ENCODE measurements at places on chromosomes 12 and 14. TPM values are rescaled to one million over a fixed set of nuclear protein-coding genes. Genes with fewer than 3 reads are reported as not detected.

- H3K4me3 ChIP-seq: no peak overlapping the region
- no peak for DNase-seq
- H3K36me3 ChIP-seq: no peaks in the 10 kb centered on the region
- H3K27ac ChIP-seq: no peak overlapping the region
- peaks cover 2% of the 10 kb centered on the region for H3K4me1 ChIP-seq
These were observed 206.6 kb downstream of the MON2 start for GRCh38 chr12:62673028-62673815.

GRCh38 chr12:112303004-112303403 is 79.2 kb downstream of the HECTD4 start:
- no peak for DNase-seq
- peaks cover 52% of the 10 kb centered on the region for H3K4me1 ChIP-seq
- no peak overlapping the region for H3K27ac ChIP-seq
- no peak overlapping the region for H3K4me3 ChIP-seq
- no peaks in the 10 kb centered on the region for H3K27me3 ChIP-seq
- peaks cover under 1% of the 10 kb centered on the region for H3K36me3 ChIP-seq

DNA sequence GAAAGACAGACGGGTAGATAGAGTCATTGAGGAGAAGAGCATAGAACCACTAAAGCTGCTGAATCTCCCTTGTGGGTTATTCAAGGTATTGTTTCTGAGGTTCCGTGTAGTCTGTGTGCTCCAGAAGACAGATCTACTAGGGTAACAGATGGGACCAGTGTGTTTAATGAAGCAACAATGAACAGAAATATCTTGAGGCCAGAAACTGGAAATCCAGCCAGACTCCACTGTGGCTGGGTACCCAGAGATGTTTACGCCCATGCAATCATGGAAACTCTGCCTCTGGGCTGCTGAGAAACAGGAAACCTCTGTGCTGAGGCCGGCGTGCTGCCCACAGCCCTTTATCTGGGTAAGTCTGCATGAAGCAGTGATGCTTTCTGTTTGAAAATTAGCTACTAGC is 8.3 kb downstream of the PROX2 start:
- no peaks in the 10 kb centered on the region for H3K36me3 ChIP-seq
- DNase-seq: peak; percentile 22
- H3K27ac ChIP-seq: no peak overlapping the region
- H3K4me1 ChIP-seq: no peaks in the 10 kb centered on the region
- H3K27me3 ChIP-seq: no peaks in the 10 kb centered on the region

- no peak overlapping the region for H3K4me3 ChIP-seq
- H3K27me3 ChIP-seq: no peaks in the 10 kb centered on the region
- no peak for DNase-seq
- H3K36me3 ChIP-seq: peaks cover 64% of the 10 kb centered on the region
These were observed 6.2 kb downstream of the MYL6 start for GRCh38 chr12:56164345-56164729.

DNA sequence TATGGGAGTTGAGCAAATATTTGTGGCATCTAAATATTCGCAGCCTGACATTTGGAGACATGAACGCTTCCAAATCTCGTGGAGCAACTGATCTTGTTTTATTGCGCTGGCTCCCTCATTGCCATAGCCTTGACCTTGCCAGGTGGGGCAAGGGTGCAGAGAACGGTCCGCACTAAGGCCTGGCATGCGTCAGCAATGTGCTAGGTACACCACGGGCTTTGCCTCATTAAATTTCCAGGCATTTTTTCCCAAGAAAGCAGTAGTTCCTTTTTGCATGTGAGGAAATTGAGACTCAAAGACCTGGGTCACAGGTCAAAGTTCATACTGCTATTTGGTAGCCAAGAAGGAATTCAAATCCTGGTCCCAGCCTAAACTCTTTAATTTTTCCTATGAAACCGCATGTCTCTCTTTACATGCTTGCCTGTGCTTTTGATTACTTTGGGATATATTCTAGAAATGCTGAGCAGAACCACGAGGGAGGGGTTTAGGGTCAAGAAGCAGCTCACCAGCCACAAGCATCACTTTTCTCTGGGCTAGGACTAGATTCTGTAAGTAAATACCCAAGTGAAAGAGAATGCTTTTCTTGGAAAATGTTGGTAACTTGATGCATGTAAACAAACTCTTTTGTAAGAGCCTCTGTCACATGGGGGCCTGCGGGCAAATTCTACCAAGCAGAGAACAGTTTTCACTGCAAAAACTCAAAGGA is 891.6 kb downstream of the VRK1 start:
- no peak overlapping the region for H3K27ac ChIP-seq
- no peaks in the 10 kb centered on the region for H3K36me3 ChIP-seq
- H3K27me3 ChIP-seq: no peaks in the 10 kb centered on the region
- H3K4me3 ChIP-seq: no peak overlapping the region
- no peak for DNase-seq

DNA sequence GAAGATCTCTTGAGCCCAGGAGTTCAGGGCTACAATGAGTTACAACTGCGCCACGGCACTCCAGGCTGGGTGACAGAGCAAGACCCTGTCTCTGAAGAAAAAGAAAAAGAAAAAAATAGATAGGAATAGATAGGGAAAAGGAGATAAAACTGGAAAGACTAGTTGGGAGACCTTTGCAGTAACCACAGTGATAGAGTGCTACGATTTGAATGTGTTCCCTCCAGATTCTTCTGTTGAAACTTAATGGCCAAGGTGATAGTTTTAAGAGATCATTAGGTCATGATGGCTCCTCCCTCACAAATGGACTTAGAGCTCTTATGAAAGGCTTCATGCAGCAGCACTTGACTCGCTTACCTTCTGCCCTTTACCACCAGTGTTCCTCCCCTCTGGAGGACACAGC is 13.5 kb upstream of the ATF1 start:
- DNase-seq: no peak
- H3K36me3 ChIP-seq: peaks cover 18% of the 10 kb centered on the region
- no peaks in the 10 kb centered on the region for H3K4me1 ChIP-seq
- H3K27ac ChIP-seq: no peak overlapping the region
- no peaks in the 10 kb centered on the region for H3K27me3 ChIP-seq
- no peak overlapping the region for H3K4me3 ChIP-seq

DNA sequence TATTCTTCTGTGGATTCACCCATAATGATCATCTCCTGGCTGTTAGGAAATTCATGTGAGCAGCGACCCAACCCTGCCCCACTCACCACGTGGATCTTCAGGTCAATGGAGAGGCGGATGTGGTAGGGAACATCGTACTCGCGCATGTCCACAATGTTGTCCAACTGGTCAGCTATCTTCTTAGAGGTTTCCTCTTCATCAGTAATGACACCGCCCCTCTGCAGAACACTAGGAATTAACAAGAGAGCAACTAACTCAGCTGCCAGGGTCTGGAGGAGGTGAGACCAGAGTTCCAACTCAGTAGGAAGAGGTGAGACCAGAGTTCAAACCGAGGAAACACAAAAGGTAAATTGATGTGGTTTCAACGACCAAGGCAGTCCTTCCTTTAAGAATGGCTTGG is 9.7 kb downstream of the POLE start:
- H3K27me3 ChIP-seq: no peaks in the 10 kb centered on the region
- no peaks in the 10 kb centered on the region for H3K4me1 ChIP-seq
- H3K36me3 ChIP-seq: peaks cover 10% of the 10 kb centered on the region
- H3K27ac ChIP-seq: no peak overlapping the region
- DNase-seq: no peak

GRCh38 chr14:74472601-74473000 is 20.5 kb downstream of the NPC2 start:
- no peaks in the 10 kb centered on the region for H3K27me3 ChIP-seq
- H3K4me3 ChIP-seq: no peak overlapping the region
- H3K4me1 ChIP-seq: no peaks in the 10 kb centered on the region
- H3K36me3 ChIP-seq: peaks cover 17% of the 10 kb centered on the region
- no peak overlapping the region for H3K27ac ChIP-seq

DNA sequence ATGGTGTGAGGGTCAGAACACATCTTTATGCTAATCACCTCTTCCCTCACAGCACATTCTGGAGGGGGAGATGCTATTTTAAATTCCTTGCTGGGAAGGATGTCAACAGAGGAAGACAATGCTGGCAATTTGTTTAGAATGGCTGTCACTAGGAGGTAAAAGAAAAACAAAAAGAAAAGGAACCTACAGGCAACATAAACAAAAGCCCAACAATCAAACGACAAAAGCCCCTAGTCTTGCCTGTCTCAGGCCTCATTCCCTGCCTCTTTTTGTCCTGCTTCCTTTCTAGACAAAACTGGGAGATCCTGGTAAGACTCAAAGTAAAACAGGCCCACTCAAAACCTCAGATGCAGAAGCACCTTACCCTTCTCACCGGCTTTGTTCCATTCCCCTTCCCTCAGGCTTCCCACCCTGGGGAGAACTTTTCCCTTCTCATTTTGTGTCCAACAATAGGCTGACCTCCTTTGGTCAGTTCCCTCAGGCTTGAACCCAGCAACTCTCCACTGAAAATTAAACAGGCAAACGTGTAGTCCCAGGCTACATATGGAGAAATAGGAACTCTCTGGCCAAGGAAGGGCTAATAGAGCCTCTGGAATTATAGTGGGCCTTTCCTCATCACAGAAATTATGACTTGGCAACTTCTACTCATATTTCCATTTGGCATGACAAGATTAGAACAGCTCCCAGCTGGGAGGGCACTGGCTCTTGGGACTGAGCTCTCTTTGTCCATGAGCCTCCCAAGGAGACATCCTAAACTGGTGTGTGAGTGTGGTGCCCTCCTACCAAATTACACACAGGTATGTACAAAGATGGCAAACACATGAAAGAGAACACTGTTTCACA is 193.0 kb downstream of the MON2 start:
- peaks cover 3% of the 10 kb centered on the region for H3K4me1 ChIP-seq
- no peak overlapping the region for H3K27ac ChIP-seq
- no peaks in the 10 kb centered on the region for H3K36me3 ChIP-seq
- no peaks in the 10 kb centered on the region for H3K27me3 ChIP-seq
- no peak for DNase-seq
- no peak overlapping the region for H3K4me3 ChIP-seq

GRCh38 chr12:122871851-122872780 is 23.8 kb downstream of the VPS37B start:
- peaks cover 37% of the 10 kb centered on the region for H3K4me1 ChIP-seq
- peak; percentile 87 for DNase-seq
- no peak overlapping the region for H3K4me3 ChIP-seq
- H3K27me3 ChIP-seq: no peaks in the 10 kb centered on the region
- peak overlapping the region; percentile 96 for H3K27ac ChIP-seq

DNA sequence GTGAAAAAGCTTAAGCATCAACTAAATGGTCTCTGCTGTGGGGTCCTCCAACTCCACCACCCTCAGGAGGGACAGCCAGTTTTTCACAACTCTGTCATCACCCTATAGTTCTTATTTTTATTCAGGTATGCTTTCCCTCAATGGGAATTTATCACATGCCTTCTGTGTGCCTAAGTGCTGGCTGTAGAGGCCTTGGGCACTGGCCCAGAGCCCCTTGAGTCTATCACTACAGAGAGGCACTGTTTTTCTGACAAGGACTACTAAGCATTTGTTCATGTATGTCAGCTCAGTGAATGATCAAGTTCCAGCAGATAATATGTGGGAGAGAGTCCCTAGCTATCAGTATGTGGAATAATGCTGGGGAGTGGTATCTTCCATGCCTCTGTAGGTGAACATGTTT is 463.9 kb downstream of the NPAS3 start:
- no peak overlapping the region for H3K4me3 ChIP-seq
- no peak for DNase-seq
- H3K27me3 ChIP-seq: no peaks in the 10 kb centered on the region

DNA sequence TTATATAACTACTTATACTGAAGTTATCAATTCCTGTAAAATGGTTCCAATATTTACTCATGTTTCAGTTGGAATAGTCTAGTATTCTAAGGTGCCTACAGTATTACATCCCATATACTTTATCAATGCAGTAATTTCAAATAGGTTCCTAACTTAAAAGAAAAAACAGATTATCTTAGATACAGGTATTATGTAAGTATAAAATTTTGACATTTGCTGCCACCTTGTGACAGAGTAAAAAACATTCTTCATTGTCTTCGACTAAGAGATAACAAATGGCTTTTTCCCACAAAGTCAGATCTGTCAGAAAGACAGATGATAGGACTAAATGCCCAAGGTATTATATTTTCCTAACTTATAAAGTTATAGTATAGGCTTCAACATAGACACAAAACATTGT is 78.7 kb downstream of the TXNDC16 start:
- no peak overlapping the region for H3K4me3 ChIP-seq
- H3K27ac ChIP-seq: no peak overlapping the region
- H3K4me1 ChIP-seq: no peaks in the 10 kb centered on the region
- DNase-seq: peak; percentile 60

- H3K4me1 ChIP-seq: no peaks in the 10 kb centered on the region
- H3K4me3 ChIP-seq: no peak overlapping the region
- no peak overlapping the region for H3K27ac ChIP-seq
- no peak for DNase-seq
These were observed 276.2 kb downstream of the EMP1 start for GRCh38 chr12:13472690-13473089.

- no peaks in the 10 kb centered on the region for H3K36me3 ChIP-seq
- no peaks in the 10 kb centered on the region for H3K27me3 ChIP-seq
These were observed 74.5 kb downstream of the CCDC60 start for GRCh38 chr12:119409043-119409442.

- peak within 1 kb of the TSS; percentile 67 for H3K4me3 ChIP-seq
- H3K27ac ChIP-seq: peak within 1 kb of the TSS; percentile 96
- no peaks in the 10 kb centered on the region for H3K36me3 ChIP-seq
- H3K4me1 ChIP-seq: peaks cover 2% of the 10 kb centered on the region
These were observed at the start of gene PAWR for GRCh38 chr12:79690638-79691510. Gene PAWR, minus strand, starts transcription at chr12:79690964. Its CDS starts 720 bp downstream, at chr12:79690244.

- H3K4me3 ChIP-seq: no peak overlapping the region
- H3K36me3 ChIP-seq: no peaks in the 10 kb centered on the region
- H3K27me3 ChIP-seq: no peaks in the 10 kb centered on the region
- H3K4me1 ChIP-seq: no peaks in the 10 kb centered on the region
- no peak for DNase-seq
- H3K27ac ChIP-seq: no peak overlapping the region
These were observed 165.7 kb upstream of the RTL1 start for GRCh38 chr14:101069228-101069549.

GRCh38 chr14:99009871-99010270 is 262.1 kb downstream of the BCL11B start:
- no peaks in the 10 kb centered on the region for H3K27me3 ChIP-seq
- no peak for DNase-seq
- no peak overlapping the region for H3K4me3 ChIP-seq
- H3K36me3 ChIP-seq: no peaks in the 10 kb centered on the region
- H3K27ac ChIP-seq: no peak overlapping the region

The PTPRB gene
- 71.2 TPM for total RNA-seq

The CIROP gene
- not detected for total RNA-seq

The NUDT14 gene
- 29.8 TPM for total RNA-seq

The LMNTD1 gene
- 14.9 TPM for total RNA-seq

The MSI1 gene
- 3.5 TPM for total RNA-seq

The TUBA1C gene
- 54.3 TPM for total RNA-seq

The OR6C68 gene
- not detected for total RNA-seq

The PLBD1 gene
- total RNA-seq: 21.2 TPM

Data from lung (tissue), 17 donors.